ENCODE measurements at places on chromosomes 12 and 14. TPM values are rescaled to one million over a fixed set of nuclear protein-coding genes. Genes with fewer than 3 reads are reported as not detected.

The P2RX2 gene
- not detected for total RNA-seq

DNA sequence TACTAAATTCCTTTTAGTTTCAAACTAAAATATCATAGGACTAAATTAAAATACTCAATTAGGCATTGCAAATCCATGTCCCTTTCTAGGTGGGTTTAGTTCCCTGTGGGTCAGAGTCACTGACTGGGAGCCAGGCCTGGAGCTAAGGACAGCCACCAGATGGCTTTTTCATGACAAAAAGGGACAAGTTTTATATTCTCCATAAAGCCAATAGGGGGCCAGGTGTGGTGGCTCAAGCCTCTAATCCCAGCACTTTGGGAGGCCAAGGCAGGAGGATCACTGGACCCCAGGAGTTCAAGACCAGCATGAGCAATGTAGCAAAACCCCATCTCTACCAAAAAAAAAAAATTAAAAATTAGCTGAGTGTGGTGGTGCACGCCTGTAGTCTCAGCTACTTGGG lies 35.4 kb upstream of the EIF5 start:
- no peak for DNase-seq

- DNase-seq = no peak
Measured at GRCh38 chr14:88904864-88905263, 80.4 kb downstream of the TTC8 start.

- no peak for DNase-seq
Measured at GRCh38 chr12:58961166-58961565, 40.9 kb upstream of the LRIG3 start.

- DNase-seq = no peak
Measured at GRCh38 chr12:41663598-41664265, 475.6 kb downstream of the PDZRN4 start.

Measured in activated naive CD8-positive, alpha-beta T cell treated with anti-CD3 and anti-CD28 coated beads, Interleukin-2, amount 10 ng/mL, durations not matched to agents 7 days and 5 days (primary cell).